ENCODE measurements at places on chromosomes 5 and 9. TPM values are rescaled to one million over a fixed set of nuclear protein-coding genes. Genes with fewer than 3 reads are reported as not detected.

PHF24 gene
- total RNA-seq, result 0.06 TPM

KIAA1958 gene
- 2.6 TPM for total RNA-seq

GRCh38 chr9:130583271-130583670 is 3.9 kb downstream of the FUBP3 start:
- DNase-seq, result no peak

DNA sequence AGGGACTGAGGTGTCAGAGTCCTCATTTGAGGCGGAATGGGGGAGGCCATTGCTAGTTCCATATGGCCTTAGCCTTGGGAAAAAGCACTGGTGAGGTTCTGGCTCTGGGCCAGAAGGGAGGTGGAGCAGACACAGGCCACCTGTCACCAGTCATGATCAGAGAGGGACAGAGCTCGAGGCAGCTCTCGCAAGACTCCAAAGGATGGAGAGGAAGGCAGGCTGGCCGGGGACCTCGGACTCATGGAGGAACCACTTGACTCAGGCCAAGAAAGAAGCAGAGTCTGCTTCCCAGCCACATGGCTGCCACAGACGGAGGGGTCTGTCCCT is 29.2 kb upstream of the NSMF start:
- no peak for DNase-seq

DNA sequence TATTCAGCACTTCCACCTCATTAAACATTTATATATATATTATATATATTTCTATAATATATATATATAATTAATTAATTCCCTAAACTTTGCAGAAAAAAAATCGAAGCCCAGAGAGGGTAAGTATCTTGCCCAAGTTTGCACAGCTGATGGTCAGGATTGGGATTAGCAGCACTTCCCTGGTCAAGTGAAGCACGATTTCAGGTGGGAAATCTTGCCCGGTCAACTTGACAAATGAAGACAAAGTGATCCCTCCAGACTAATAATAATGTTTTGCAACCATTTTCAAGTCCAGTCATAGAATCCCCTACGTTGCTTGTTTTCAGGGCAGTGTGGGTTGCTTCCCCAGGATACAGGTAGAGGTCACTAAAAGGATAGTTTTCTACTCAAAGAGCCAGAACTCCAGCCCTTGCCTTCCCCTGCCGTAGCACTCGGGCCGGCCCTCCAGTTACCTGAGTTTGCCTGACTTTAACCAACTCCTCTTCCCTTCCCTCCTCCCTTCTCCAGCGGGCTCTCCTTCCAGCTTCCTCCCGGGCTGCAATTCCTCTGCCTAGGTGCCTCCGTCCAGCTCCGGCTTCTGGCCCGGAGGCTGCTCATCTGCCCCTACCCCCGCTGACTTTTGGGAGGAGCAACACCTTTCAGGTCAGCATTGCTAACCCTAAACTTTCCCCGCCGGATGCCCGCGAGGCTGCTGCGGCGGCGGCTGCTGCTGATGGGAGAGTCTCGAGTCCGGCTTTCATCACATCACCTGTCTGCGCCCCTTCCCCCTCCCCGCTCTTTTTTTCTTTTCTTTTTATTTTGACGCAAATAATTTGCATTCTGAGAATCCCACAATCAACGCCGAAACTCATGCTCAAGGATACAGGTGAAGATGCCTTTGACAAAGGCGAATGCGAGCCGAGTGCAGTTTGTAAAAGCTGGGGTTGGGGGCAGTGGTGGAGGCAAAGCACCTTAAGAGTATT is 930 bp downstream of the PRLR start:
- no peak for DNase-seq

PLAC8L1 gene
- not detected for total RNA-seq

DNA sequence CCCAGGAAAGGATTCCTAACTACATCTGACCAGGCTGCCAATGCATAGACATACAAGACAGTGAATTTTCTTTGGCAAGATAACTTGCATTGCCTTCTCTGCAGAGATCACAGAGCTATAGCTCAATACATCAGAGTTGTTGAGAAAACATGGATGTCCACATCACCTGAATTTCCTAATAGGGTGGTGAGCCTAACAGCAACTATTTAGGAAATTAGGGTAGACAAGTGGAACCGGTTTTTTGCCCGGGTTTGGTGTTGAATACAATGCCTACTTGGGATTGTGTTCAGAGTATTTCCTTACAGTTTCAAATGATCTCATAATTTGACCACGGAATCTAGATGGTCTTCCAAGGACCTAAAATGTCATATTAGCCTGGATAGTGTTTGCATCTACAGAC is 262.7 kb downstream of the KIF4B start:
- DNase-seq, result no peak

GRCh38 chr5:74373076-74373475 is 267.5 kb downstream of the ENC1 start:
- no peak for DNase-seq

HAPLN1 gene
- total RNA-seq, result not detected

NDOR1 gene
- 12.8 TPM for total RNA-seq
